ENCODE measurements at places on chromosomes 7 and 10. TPM values are rescaled to one million over a fixed set of nuclear protein-coding genes. Genes with fewer than 3 reads are reported as not detected.
A peak's percentile ranks its signal among the peaks of the same experiment; 100 is the strongest.

- DNase-seq, result peak; percentile 66
Observed at GRCh38 chr7:28749638-28750037, 208.5 kb downstream of the TRIL start.

GRCh38 chr7:138776166-138776833 lies 21.5 kb upstream of the TMEM213 start:
- no peak for DNase-seq

- DNase-seq, result no peak
Observed at GRCh38 chr10:110786172-110786571, 85.6 kb upstream of the PDCD4 start.

- DNase-seq, result no peak
Observed at GRCh38 chr7:122802301-122802751, 83.9 kb downstream of the CADPS2 start.

DNA sequence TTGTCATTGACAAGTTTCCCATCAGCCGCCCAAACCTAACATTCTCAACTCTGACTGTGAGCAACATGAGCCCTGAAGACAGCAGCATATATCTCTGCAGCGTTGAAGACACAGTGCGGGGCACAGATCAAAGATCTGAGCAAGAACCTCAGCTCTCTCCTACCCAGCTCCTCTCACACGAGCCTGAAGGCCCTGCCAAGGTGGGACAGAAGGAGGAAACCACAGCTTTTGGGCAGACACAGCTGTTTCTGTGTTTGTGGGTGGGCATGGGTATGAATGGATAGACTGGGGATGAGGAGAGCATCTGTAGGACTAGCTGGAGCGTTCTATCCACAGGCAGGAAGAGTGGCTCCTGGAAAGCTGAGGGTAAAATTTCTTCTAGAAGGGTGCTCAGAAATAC lies 8.5 kb upstream of the PRSS1 start:
- DNase-seq, result no peak

DNA sequence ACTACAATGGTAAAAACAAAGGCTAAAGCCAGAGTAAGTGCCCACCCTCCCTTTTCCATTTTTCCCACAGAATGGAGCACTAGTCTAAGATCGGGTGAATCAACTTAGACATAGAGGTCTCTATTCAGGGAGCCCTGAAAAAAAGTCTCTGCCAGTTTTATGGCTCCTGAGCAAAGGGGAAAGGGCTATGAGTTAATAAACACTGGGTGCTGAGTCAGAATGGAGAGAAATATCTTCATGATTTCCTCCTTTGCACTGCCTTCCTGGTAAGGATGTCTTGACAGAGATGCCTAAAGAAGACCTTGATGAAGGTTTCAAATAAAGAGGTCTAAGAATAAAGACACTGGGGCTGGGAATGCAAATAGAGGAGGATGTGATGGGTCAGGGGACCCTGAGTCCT lies 607.4 kb upstream of the MBL2 start:
- DNase-seq, result no peak

DNA sequence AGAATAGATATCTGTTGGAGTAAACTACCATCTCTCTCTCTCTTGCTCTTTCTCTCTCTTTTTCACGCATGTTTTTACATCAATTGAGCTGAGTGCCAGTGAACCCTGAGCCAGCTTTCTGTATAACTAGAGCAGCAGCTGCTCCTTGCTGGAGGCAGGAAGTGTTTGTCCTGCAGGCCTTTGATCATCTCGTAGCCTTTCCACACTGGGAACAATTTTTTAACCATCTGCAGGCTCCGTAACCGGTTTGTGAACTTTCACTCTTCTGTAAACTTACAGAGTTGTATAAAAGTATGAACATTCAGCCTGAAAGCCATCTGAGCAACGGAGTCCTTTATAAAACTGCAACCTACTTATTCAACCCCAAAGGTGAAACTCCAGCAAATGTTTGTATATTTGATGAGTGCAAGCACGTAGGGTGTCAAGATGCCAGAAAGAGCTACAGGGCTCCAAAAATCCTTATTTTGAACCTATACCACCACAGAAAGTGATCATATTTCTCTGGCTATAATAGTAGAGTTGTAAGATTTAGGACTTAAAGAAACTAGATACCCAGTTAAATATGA lies 162.8 kb upstream of the NFE2L3 start:
- no peak for DNase-seq

DNA sequence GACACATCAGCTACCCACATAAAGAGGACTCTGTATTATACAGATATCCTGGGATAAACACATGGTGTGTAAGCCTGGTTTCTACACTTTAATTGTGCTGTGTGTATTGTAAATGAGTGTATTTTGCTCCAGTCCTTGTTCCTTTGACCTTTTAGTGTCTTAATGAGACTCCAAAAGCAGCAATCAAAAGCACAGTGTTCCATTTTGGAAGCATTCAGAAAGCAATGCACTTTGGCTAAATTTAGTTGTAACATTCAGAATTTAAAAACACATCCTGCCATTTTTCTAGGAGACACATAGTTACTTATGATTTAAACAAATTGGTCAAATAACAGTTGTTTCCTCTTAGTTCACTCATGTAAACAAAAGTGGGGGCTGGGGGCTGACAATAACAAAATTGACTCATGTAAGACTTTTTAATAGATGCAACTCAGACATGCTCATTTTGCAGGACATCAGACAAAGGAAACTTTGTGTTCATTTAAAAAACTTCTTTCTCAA lies 122.2 kb downstream of the GPR37 start:
- DNase-seq, result no peak

DNA sequence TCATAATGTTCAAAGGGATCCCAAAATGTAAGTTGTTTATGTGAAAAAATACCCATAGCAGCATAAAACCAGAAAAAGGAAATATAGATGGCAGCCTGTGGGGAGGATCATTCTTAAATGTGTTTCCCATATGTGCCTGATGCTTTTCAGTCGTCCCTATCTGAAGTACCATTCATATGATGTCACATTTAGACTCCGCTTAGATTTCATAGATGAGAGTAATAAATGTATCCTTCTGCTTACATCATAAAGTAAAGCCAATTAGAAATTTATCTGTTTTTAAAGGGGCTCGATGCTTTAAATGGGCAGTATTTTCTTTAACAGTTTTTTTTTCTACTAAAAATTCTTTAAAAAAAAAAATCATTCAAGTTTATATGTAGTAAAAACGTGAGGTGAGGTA lies 136.1 kb downstream of the KAT6B start:
- no peak for DNase-seq

- DNase-seq, result no peak
Observed at GRCh38 chr7:10237306-10237705, 736.4 kb upstream of the PHF14 start.

- no peak for DNase-seq
Observed at GRCh38 chr10:72043016-72043834, 45.1 kb downstream of the SPOCK2 start.

- no peak for DNase-seq
Observed at GRCh38 chr10:8617792-8618191, 563.3 kb downstream of the GATA3 start.

DNA sequence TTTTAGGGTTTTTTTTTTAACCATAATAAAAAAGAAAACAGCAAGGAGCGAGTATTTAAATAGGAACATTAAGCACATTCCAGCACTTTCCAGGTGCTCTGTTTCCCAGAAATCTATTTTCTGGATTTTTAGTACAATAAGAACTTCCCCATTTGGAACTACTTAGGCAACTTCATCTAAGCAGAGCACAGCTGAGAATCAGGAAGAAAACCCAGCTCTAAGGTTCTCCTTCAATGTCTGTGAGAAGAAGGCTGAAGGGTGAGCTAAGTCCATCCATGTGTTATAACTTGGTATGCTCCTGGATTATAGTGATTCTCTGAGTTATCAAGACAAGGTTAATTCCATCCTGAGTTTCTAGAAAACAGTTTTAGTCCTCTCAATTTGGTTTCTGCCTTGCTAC lies 181.9 kb downstream of the CYP26A1 start:
- no peak for DNase-seq

DNA sequence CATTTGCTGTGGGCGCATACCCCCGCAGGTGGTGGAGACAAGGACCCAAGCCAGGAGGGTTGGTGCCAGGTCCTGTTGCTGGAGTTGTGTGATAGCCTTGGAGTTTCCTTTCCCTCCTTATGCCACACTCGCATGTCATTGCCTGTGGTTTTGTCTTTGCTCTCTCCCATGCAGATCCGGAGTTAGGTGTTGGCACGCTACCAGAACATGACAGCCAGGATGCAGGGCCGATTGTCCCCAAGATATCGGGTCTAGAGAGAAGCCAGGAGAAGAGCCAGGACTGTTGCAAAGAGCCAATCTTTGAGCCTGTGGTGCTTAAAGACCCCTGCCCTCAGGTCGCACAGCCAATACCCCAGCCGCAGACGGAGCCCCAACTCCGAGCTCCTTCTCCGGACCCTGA lies 369.2 kb upstream of the GALNT17 start:
- no peak for DNase-seq

DNA sequence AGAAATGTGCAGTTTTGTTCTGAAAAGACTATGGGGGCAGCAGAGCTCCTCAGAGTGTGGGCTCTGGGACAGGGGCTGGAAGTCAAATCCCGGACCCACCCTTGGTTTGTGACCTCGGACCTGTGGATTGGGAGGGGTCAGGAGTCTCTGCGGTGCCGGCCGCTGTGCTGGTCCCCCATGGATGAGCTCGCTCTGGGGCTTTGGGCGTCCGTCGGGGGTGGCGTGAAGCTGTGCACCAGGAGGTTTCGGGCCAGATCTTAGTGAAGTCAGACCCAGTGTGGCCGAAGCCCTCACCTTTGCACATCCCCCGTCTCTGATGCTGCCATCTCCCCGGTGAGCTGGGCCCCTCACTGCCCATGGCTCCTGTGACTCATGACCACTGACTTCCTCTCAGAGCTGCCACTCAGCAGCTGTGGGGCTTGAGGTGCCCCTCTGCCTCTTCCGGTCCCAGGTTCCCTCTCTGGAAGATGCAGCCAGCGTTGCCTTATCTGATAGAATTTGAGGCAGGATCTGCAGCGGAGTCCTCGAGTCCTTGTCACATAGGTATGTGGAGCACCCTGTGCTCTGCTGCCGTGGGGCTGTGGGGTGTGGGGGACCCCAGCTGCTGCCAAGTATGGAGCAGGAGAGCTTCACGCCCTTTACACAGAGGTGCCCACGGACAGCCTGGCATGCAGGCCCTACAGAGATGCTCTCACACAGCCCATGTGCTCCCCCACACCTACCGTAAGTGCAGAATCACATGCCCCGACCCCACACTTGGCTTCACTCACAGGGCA lies 11.4 kb upstream of the SCART1 start:
- no peak for DNase-seq

DNA sequence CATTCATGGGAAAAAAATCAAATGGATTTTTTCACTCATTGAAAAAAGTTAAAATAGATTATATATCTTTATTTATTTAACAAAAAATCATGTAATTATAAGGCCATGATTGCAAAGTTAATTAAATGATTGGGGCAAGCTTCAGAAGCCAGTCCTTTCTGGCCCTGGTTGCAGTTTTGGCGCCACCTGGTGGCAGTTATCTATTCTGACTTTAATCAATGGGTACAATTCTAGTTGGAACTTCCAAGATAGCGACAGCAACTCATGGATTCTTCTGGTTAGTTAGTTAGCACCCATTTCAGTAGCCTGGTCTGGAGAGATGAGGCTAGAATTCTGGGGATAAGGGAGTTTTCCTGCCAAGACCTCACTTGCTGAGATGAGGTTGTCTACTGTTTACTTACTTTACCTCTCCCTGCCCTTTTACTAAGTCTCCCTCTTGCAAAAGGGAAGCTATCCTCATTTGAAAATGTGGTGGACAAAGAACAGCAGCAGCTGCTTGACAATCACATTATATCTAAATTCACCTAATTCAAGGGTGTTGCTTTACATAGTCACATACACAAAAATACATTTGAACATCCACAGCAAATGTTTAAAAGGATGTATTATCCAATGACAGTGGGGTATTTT lies 42.3 kb downstream of the NOC3L start:
- peak; percentile 35 for DNase-seq

DNA sequence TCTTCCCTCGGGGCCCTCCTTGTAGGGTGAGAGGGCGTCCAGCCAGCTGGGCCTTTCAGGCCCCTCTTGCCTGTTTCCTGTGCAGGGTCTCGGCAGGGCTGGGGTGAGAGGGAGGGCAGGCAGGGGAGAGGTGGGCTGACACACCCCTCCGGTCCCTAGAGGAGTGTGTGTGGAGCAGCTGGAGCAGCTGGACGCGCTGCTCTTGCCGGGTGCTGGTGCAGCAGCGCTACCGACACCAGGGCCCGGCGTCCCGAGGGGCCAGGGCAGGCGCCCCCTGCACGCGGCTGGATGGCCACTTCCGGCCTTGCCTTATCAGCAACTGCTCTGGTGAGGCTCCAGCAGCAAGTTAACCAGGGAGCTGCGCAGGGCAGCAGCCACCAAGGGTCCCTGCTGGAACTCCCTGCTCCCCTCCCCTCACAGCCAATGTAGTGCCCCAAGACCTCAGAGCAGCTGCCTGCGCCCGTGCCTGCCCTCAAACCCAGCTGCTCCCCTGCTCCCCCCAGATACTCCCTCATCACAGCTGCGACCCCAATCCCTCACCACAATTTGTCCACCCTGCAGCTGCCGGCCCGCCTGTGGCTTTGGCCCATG lies 15.7 kb upstream of the ZNF862 start:
- DNase-seq, result no peak

- peak; percentile 8 for DNase-seq
Observed at GRCh38 chr10:119724593-119725516, 995 bp upstream of the INPP5F start.

- DNase-seq, result no peak
Observed at GRCh38 chr10:94251568-94251967, 111.2 kb downstream of the NOC3L start.

- no peak for DNase-seq
Observed at GRCh38 chr10:93915598-93915997, 21.8 kb downstream of the SLC35G1 start.

DNA sequence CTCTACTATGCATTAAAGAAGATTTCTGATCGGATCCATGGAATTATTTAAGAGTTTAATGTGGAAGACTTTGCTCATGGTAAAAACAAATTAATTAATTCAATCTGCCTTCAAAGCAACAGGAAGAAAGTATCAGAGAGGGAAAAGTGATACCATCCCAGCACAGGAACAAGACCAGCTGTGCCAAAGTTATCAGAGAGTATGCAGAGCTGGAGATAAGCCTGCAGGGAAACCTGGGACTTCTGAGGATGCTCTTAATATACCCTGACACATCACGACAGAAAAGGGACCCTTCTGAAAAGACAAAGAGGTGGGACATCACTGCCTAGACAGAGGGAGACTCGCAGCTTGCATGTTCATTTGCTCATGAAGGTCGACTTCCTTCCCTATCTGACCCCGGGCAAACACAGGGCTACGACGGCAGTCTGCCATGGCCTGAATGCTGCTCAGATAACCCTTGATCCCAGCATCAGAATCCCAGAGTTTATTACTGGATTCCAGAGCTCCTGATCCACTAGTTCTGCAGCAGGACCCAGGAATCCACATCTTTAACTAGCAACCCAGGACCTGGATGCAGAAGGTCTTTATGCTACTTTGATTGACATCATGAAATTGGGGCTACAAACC lies 29.5 kb downstream of the FAM171A1 start:
- no peak for DNase-seq

The POU6F2 gene
- polyA plus RNA-seq, result not detected

The ZP3 gene
- polyA plus RNA-seq, result 12.1 TPM

The AS3MT gene
- 8.3 TPM for polyA plus RNA-seq

The ZNF735 gene
- not detected for polyA plus RNA-seq

The INPP5A gene
- 51.2 TPM for polyA plus RNA-seq

The SEM1 gene
- 133 TPM for polyA plus RNA-seq

The SH3PXD2A gene
- 72.7 TPM for polyA plus RNA-seq

The ABCB1 gene
- 0.38 TPM for polyA plus RNA-seq

The ECHDC3 gene
- polyA plus RNA-seq, result 7.7 TPM

The GRID2IP gene
- polyA plus RNA-seq, result 0.10 TPM

The TEX47 gene
- polyA plus RNA-seq, result not detected
